Activated naive CD4-positive, alpha-beta T cell (primary cell): ENCODE measurements at places on chromosomes 2 and 18.

DNA sequence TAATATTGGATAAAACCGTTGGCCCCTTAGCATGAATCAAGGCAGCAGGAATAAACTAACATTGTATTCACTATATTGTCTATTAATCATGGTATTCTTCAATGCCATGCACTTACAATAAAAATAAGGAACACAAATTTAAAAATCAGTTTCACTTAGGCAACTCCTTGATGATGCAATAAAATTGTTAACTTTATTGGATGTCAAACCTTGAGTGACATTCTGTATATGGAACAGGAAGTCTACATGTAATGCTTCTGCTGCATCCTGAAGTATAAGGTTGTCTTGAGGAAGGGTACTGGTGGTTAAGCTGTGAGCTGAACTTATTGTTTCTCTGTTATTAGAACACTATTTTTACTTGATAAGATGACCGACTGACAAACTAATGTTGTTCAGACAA, 605.5 kb downstream of the SATB2 start:
- no peak for DNase-seq

- no peak for DNase-seq
Measured at GRCh38 chr18:48345596-48345995, 63.6 kb downstream of the ZBTB7C start.

GRCh38 chr18:75160364-75160763, 48.6 kb downstream of the PTGR3 start:
- no peak for DNase-seq

DNA sequence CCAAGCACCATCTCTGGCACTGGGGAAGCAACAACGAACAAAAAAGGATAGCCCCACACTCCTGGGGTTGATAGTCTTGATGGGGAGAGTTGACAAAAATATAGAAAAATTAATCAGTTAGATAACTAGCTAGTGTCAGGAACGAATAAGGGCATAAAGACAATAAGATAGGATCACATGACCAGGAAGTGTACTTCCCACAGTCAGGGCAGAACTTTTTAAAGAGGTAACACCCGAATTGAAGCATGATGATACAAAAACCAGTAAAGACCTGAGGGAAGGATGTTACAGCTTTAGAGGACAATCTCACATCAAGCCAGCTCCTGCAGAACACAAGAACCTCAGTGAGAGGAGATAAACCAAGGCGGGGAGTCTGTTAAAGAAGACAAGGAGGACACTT, 295.4 kb upstream of the CRIM1 start:
- DNase-seq, result no peak

DNA sequence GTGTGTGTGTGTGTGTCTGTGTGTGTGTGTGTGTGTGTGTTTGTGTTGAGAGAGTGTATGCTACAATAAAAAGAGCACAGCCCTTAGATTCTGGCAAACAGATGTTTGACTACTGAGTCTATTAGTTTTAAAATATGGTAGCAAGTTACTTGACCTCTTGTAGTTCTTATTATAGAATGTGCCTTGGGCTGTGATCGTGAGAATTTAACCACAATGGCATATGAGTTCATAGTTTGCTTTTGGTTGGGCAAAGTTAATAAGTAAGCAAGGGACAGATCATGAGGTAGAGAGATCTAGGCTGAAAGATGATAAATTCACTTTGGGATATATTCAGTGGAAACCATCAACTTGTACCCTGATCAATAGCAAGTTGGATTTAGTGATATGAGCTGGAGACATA, 334.3 kb upstream of the VWC2L start:
- no peak for DNase-seq

GRCh38 chr2:197088694-197089093, 162.2 kb upstream of the PGAP1 start:
- DNase-seq, result no peak

DNA sequence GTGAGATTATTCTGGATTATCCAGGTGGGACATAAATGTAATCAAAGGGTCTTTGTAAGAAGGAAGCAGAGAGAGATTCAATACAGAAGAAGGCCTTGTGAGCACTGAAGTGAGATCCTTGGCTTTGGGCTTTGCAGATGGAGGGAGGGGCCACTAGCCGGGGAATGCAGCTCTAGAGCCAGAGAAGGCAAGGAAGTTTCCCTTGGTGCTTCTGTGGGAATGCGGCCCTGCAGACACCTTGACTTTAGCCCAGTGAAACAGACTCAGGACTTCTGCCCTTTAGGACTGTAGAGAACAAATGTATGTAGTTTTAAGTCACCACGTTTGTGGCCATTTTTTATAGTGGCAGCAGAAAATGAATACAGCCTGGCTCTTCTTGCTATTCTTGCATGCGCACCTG, 8.1 kb downstream of the NEU2 start:
- DNase-seq, result no peak

GRCh38 chr2:39530411-39530866, 93.4 kb upstream of the MAP4K3 start:
- no peak for DNase-seq

DNA sequence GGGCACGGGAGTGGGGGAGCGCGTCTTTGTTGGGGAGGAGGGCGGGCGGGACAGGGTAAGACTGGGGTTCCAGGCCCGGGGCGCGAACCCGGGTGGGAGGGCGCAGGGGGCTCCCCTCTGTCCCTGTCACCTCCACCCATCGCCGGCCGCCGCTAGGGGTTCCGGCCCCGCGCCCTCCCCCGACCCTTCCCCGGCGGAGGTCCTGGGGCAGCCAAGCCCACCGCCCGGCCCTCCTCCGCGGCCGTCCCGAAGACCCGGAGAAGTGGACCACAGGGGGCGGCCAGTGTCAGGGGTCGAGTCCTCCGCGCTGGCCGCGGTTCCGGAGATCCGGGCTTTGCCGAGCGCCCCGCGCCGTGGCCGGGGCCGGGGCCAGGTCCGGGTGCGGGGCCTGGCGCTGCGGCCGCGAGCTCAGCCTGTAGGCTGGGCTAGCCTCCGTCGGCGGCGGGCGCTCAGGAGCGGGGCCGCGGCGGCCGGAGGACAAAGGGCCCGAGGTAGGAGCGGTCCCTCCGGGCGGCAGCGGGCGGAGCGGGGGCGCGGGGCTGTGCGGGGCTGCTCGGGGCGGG, 16.6 kb upstream of the E2F6 start:
- DNase-seq, result no peak

DNA sequence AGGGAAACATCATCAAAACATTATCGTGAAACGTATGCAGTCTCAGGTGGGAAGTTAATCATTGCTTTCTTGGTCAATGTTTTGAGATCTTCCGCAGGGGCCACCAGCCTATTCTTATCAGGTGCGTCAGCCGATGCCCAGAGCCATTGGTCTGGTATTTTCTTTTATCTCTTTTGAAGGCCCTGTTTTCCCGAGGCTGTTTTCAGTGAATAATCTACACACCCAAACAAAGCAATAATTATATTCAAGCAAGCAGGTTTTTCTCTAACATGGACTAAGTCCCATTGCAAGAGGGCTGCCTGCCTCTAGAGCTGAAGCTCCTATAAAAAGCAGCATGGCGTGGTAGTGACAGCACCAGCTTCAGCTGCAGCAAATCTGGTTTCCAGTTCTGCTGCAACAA, 430.0 kb upstream of the ID2 start:
- no peak for DNase-seq

GRCh38 chr2:6800553-6800952, 65.2 kb downstream of the CMPK2 start:
- no peak for DNase-seq

DNA sequence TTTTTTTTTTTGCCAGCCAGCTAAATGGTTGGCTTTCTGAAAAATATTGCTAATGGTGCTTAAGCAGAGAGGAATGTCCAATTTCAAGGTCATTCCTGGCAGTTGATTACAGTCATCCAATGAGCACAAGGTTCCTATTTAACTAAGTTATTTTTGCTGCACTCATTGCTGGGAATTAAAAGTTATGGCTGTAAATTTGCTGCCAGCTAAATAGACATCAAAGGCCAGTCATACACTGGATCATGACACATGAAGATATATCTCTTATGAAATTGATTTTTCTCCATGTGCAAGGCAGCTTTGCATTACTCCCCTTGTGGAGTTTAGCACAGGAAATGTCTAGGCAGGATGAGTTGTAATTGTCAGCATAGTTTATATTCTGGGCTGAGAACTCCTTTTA, 1898.4 kb upstream of the CELF4 start:
- DNase-seq, result no peak

- DNase-seq, result no peak
Measured at GRCh38 chr2:6506859-6507258, 358.8 kb downstream of the CMPK2 start.

DNA sequence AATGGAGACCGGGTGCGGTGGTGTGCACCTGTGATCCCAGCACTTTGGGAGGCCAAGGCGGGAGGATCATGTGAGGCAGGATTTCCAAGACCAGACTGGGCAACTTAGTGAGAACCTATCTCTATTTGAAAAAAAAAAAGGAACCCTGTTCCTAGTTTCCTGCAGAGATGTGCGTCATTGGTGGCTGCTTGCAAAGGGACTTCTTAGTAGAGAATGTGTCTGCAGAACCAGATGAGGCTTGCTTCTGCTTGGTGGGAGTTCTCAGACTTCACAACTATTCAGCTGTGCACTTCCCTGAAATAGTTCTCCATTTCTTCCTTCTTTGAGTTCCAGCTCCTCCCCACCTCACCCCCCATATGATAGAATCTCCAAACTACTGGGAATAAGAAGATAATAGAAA, 22.3 kb downstream of the ZCCHC2 start:
- no peak for DNase-seq

GRCh38 chr2:205637320-205637602, 45.0 kb upstream of the NRP2 start:
- no peak for DNase-seq

GRCh38 chr18:45448871-45449270, 166.4 kb upstream of the SLC14A2 start:
- DNase-seq, result no peak

DNA sequence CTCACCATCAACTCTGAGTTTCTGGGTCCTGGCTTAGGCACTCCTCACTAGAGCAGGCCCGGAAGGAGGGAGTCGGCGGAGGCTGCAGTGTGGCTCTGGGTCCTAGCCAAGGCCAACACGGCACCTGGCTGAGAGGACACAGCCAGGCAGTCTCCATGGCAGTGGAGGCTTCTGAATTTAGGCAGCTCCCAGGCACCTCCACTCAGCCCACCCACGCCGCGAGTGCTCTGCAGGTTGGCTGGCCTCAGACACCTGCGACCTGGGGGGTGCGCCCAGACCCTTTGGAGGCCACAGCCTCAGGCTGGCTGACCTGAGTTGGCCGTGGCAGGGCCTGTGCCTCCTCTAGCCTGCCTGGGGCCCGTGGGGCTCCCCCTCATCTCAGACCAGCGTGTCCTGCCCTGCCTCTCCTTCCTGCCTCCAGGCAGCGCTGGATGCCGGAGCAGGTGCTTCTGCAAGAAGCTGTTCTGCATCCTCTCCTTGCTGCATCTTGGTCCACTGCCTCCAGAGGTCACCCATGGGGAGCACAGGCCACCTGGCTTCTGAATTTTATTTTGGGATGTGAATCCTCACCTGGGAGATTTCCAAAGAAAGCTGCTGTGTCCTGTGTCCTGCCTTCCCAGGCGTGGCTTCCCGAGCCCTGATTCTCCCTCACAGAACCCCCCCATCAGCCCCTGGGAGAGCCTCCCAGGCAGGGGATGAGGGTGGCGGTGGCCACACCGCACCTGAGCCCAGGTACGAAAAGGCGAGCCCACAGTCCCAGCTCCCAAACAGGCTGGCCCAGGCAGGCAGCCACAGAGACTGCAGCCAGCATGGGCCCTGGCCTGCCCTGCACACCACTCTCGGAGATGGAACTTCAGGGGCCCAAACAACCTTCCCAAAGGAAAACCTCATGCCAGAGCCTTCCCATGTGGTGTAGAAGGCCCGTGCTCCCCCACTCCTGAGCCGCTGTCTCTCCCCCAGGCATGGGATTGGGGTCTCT, 23.4 kb downstream of the AQP12A start:
- no peak for DNase-seq

GRCh38 chr18:12645751-12646203, 12.1 kb downstream of the SPIRE1 start:
- DNase-seq, result no peak

DNA sequence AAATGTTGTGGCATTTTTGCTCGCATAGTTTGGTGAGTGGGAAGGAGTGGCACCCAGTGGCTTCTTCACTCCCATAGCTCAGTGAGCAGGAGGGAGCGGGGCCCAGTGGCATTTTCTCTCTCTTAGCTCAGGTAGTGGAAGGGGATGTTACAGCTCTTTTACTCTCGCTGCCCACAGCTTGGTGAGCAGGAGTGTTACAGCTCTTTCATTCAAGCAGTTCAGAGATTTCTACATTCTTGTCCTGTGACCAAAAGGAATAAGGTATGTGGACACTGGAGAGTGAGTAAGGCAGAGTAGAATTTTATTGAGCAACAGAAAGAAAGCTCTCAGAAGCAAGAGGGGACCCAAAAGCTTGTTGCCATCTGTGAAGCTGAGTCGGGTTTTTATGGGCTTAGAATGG, 192.4 kb downstream of the SPAG16 start:
- DNase-seq, result no peak

GRCh38 chr2:211534632-211535031, 978.2 kb downstream of the CPS1 start:
- no peak for DNase-seq

DNA sequence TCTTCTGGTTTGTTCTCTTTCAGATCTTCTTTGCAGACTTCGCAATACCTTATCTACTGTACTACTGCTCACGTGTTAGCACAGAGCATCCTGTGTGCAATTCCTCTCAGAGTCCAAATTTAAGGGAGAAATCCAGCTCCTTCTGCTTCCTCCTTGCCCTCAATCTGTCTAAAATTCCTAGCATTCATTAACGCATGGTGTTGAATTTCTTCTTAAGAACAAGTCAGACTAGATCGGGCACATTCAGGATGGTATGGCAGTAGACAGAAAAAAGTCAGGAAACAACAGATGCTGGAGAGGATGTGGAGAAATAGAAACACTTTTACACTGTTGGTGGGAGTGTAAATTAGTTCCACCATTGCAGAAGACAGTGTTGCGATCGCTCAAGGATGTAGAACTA, 206.1 kb upstream of the CDH7 start:
- no peak for DNase-seq

GRCh38 chr18:21327101-21327500, 85.1 kb downstream of the GREB1L start:
- DNase-seq, result no peak

- no peak for DNase-seq
Measured at GRCh38 chr2:41913311-41913710, 134.5 kb upstream of the PKDCC start.

GRCh38 chr2:30223413-30223874, 7.9 kb upstream of the LBH start:
- no peak for DNase-seq

DNA sequence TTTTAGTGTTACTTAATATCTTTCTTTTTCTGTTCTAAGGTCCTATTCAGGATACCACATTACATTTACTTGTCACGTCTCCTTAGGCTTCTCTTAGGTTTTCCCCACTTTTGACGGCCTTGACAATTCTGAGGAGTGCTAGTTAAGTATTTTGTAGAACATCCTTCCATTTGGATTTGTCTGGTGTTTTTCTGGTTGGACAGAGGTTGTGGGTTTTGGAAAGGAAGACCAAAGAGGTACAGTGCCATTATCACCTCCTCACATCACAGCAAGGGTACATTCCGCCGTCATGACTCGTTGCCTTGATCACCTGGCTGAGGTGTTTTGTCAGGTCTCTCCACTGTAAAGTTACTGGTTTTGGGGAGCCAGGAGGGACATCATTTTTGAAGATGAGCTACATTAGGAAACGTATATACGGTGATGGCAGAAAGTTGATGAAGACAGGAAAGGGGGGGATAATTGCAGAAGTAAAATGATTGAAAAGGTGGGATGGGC, 88.4 kb upstream of the TMEM247 start:
- no peak for DNase-seq

GRCh38 chr2:200219309-200220113, 87.0 kb upstream of the SPATS2L start:
- no peak for DNase-seq

GRCh38 chr2:155961641-155962040, 370.9 kb downstream of the NR4A2 start:
- DNase-seq, result no peak
